Mucosa of gallbladder (tissue), 1 donor: ENCODE measurements at places on chromosomes 2 and 18.

DNA sequence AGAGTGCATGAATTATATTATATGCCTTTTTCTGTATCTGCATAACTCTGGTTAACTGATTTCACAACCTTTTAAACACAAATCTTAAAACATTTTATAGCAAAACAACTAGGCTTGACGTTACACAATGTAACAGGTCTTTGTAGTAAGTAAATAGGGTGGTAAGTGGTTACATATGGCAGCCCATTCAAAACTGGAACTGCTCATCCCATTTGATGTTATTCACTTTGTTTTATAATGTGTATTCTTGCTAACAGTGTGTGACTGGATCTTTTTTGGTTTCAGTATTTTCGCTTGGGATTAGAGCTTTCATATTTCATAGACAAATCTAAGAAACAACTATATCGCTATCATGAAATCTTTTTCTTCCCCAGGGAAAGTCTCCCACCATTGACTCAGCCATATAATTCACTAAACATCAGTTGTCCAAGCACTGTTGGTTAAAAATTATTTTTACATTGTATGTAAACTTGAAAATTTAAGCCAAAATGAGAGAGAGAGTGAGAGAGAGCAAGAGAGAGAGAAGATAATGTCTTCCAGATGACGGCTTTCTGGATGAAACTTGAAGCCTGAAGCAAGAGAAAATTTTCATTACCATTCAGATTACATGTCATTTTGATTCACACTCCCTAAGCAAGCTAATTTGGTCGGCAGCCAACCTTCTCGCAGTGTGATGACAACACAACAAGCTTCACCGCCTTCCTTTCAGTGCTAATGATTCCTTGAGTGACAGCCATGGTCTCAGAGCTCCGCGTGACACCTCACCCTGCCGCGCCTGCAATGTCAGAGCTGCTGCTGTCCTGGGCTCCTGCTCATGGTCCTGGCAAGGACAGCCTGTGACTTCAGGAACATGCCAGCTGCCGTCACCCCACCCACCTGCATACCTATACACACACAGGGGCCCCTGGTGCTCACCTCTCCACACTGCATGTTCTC lies 946.9 kb upstream of the SOX11 start:
- DNase-seq, result no peak

DNA sequence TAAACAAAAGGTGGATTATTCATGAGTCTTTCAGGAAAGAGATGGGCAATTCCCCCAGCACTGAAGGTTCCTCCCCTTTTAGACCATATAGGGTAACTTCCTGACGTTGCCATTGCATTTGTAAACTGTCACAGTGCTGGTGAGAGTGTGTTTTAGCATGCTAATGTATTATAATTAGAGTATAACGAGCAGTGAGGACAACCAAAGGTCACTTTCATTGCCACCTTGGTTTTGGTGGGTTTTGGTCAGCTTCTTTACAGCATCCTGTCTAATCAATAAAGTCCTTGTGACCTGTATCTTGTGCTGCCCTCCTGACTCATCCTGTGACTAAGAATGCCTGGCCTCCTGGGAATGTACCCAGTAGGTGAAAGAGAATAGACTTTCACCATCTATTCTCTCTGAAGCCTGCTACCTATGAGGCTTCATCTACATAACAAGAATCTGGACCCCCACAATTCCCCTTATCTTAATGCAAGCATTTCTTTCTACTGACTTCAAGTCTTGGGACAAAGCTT lies 148.7 kb downstream of the CABLES1 start:
- peak; percentile 62 for DNase-seq

DNA sequence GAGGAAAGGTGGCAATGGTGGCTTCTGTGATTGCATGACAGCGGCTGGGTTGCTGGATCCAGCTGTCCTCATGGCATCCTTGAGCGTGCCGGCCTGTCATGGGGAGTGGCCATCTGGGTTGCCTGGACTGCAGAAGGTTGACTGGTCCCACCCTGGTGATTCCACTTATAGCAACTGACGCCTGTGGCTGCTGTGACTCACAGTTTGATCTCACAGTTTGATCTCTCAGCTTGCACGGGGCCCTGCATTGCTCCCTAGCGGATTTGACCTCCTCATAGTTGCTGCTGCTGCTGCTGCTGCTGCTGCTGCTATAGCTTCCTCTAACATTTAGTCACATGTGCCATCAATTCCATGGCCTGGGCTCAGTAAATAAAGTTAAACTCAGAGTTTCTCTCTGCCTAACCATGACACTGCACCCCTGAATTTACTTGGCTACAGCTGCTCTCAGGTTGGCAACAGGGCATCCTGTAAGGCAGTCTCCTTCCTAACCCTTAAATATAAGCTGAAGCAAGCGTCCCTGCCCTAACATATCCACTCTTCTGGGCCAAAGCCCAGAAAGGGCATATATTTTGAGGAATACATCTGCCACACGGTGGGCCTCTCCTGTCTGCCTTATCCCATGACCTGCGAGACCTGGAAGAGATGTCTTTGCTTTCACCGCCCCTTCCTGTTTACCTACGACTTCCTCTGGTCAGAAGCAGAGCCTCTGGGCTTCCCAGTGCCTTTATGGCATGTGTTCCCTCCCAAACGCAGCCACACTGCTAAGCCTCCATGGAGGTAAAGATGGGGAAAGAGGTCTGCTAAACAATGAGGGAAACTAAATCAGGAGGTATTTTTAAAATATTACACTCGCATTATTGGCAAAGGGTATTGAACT lies 37.8 kb upstream of the CCDC150 start:
- DNase-seq, result no peak

GRCh38 chr2:62467100-62467474 lies 38.9 kb downstream of the TMEM17 start:
- no peak for DNase-seq

GRCh38 chr2:106882673-106883072 lies 3.3 kb downstream of the ST6GAL2 start:
- DNase-seq, result no peak

GRCh38 chr18:69261406-69261805 lies 139.3 kb upstream of the DOK6 start:
- DNase-seq, result no peak

DNA sequence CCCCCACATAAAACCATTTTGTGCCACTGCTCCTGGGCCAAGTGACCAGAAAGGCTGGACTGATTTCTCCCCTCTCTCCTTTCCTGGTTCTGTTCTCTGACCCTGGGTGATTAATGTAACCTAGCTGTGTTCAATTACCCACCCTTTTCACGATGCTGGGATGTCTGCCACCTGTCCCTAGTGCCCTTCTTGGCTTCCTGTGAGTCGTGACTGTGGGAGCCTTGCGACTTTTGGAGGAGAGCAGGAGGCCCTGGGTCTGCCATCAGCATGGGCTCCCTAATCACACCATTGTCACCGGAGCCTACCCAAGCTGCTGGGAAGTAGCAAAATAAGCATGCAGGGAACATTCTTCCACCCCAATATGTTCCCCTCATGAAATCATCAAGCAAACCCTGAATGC lies 38.3 kb downstream of the SRSF7 start:
- DNase-seq, result no peak

- DNase-seq, result no peak
Observed at GRCh38 chr2:191404568-191404991, 159.4 kb downstream of the MYO1B start.

GRCh38 chr18:41756141-41756540 lies 198.9 kb upstream of the PIK3C3 start:
- no peak for DNase-seq

DNA sequence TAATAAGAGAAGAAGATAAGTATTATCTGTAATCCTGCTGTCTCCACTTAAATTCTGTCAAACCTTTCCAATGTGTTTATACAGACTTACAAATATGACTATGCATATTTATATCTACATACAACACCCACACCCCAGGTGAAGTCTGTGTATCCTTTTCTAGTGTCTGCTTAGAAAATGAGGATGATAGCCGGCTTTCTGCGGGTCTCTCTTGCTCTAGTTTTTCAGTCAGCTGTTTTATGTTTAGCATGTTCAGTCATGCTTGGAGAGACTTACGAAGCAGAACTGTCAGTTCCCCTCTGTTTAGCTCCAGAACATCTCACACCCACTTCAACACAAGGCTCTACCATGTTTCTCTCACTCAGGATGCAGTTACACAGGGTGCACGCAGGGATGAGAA lies 137.3 kb upstream of the NFATC1 start:
- DNase-seq, result no peak

GRCh38 chr2:124563426-124563825 lies 538.3 kb downstream of the CNTNAP5 start:
- DNase-seq, result no peak

DNA sequence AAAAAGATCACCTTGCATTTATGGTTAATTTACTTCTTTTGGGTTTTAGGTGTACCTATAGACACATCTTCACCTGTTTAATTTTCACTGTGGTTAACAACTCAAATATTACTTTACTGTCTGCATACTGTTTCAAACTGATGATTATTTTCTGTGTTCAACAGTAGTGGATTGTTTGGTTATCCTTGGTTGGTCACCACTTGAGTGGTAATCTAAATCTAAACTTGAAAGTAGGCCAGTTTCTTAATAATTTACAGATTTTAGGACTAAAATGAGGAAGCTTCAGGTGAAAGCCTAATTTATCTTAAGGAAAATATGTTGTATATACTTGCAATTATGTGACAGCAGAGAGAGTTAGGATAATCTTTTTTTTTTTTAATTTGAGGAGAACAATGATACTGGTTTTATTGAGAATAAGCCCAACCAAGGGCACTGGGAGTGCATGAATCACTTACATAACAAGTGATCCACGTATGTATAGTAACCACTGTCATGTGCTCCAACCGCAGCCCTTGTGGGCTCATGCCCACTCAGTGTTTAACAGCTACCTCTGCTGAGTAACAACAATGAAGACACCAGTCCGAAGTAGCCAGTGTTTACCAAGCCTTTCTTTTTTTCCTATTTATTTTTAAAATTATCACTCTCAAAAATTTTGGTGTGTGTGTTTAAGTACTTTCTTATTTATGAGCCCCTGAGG lies 31.0 kb upstream of the WDSUB1 start:
- DNase-seq, result no peak

DNA sequence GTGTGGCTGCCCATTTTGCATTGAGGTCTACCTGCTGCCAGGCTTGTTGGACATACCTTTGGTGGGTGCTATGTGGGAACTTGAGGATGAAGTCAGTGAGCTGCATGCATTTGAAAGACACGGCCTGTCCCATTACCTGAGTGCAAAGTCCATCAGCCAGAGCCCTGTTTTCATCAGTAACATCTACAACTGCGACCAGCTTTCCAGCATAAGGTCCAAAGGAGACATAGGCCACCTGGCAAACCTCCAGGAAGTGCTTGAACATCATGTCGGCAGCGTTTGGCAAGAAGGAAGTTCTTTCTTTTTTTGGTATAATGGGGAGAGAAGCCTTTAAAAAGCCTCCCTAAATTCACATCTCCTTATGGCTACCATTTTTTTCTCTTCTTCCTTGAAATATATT lies 143.1 kb downstream of the FAM161A start:
- peak; percentile 65 for DNase-seq
